Jurkat, Clone E6-1 (cell line): ENCODE measurements at places on chromosomes 4 and X.

GRCh38 chrX:12814420-12814819 lies 23.2 kb downstream of the PRPS2 start:
- DNase-seq: peak; percentile 54

DNA sequence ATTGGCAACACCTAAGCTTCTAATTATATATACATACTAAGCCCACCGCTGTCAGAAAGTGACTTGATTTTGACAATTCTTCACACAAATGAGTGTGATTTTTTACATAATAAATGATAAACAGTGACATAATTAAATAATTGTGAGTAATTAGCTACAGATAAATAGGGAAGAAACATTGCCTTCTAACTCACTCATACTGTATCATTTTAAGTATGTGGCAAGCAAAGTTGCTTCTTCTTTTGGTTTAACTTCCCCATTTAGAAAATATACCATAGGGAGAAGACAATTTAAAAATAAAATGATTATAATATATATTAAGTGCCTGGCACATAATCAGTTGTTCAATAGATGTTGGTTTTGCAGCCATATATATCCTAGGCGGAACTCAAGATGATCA lies 644.2 kb downstream of the FSTL5 start:
- no peak for DNase-seq

DNA sequence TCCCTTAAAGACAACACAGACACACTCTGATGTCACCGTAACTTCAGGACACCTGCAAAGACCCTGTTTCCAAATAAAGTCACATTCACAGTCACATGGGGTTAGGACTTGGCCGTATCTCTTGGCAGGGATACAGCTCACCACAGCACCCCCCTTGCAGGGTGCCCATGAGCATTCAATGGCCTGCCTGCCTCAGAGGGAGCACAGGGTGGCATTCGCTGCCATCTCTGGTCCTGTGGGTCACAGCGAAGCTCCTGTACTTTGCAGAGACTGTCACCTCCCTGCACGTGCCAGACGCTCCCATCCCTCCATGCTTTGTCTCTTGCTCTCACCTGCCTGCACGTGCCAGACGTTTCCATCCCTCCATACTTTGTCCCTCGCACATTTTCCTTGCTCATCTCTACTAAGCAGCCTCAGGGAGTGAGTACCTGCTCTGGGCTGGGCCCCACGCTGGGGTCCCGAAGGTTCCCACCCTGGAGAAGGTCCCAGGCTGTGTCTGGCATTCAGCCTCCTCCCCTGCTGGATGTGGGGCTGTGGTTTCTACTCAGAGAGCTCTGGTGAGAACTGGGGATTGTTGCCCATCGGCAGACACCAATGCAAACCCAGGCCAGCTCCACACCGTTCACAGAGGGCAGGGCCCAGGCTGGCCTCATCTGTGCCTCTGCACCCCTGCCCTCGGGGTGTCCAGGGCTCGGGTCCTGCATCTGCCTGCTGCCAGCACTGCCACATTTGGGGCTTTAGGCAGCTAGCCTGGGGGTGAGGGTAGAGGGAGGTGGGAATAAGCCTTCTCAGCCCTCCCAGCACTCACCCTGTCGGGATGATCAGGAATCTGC lies 15.8 kb downstream of the HTRA3 start:
- no peak for DNase-seq

DNA sequence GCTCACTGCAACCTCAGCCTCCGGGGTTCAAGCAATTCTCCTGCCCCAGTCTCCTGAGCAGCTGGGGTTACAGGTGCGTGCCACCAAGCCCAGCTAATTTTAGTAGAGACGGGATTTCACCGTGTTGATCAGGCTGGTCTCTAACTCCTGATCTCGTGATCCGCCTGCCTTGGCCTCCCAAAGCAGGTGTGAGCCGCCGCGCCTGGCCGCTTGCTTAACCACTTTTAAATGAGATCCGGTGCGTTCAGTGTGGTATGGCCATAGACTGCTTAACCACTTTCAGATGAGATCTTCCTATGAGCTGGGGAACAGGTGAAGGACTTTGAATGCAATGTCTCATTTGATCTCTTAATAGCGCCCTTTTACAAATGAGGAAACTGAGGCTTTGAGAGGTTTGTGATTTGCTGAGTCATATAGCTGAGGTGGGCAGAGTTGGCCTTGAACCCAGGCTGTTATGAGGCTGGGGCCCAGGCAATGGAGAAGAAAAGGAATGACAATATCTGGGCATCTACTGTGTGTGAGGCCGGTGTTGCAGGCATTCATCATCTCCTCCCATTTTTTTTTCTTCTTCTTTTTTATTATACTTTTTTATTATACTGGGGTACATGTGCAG lies 41.9 kb upstream of the NSG1 start:
- peak; percentile 76 for DNase-seq

GRCh38 chrX:1002611-1003010 lies 209.8 kb downstream of the CRLF2 start:
- DNase-seq: no peak

DNA sequence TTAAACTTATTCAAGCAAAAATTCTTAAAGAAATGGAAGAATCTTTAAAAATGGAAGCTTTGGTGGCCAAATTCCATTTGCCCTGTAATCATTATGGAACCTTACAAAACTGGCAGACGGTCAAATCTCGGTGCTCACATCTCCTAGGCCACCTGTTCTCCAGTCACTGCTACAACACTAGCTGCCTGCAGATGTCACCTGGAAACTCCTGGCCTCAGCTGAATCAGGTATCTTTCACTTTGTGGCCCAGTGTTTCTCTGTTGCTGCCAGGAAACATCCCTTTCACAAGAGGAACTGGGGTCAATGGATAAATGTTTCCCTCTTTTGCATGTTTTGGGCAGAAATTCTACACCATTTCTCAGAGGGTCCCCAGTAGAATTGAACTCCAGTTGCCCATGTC lies 4.2 kb upstream of the CXCL3 start:
- no peak for DNase-seq

- DNase-seq: no peak
These were observed 41.5 kb downstream of the ENOX2 start for GRCh38 chrX:130861462-130861861.

GRCh38 chrX:14398725-14399124 lies 130.6 kb upstream of the GLRA2 start:
- no peak for DNase-seq

- DNase-seq: no peak
These were observed 84.4 kb upstream of the PHOX2B start for GRCh38 chr4:41832961-41833360.

- no peak for DNase-seq
These were observed 1.7 kb upstream of the WDR1 start for GRCh38 chr4:10118048-10119004.

DNA sequence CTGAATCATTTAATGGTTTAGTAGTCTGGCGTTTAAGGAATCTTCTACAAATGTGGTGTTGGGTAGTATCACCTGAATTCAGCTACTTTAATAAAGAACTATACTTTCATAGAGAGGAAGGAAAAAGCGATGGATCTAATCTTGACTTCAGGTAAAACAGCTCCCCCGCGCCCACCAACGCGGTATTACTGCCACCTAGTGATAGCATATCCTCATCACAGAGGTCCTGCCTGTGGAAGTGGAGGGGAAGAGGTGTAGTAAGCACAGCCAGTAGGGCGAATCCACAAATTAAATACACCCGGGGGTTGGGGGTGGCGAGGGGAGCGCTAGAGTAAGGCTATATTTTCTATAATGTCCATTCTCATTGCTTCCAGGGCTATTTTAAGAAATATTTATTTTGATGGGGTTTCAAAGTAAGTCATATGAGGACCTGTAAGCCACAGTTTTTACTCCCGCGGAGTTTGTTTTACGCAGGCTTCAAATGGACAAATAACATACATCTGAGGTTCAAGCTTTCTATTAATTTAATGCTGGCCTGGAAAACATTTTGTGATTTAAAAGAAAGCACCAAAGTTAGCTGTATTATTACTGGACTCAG lies 8.3 kb upstream of the DAPP1 start:
- peak; percentile 45 for DNase-seq

- DNase-seq: no peak
These were observed 150.0 kb downstream of the CBR4 start for GRCh38 chr4:168859888-168860694.

DNA sequence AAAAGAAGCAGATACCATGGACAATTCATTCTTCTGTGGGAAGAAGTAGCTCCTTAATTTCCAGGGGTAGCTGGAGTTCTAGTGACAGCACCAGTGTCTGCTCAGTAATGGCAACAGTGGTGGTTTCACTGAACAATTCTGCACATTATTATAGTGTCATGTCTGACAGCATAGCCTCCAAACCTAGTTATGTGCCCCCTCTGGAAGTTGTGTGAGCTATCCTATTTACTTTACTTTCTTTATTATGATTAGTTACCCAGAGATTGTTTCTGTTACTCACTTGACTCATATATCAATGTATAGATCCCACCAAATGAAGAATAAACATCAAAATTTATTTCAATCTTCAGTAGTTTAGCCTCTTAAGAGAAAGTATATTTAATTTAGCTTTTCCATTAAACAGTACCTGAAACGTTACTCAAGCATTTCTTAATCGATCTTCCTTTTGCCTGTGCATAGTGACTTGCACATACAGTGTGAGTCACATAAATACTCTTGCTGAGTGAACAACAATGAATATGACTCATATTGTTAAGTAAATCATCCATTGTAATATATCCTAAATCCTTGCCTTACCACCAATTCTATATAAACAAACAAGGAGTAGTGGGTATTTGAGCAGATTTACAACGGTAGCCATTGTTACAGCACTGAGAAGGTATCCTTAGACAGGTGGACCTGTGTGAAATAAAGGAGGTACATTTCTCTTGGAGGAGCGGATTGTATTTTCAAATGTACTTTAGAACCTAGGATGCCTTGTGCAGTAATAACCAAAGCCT lies 534.7 kb downstream of the ANKRD50 start:
- no peak for DNase-seq

- no peak for DNase-seq
These were observed 30.8 kb upstream of the DCX start for GRCh38 chrX:111442791-111443190.

GRCh38 chrX:44330227-44330626 lies 13.2 kb downstream of the EFHC2 start:
- DNase-seq: peak; percentile 75

DNA sequence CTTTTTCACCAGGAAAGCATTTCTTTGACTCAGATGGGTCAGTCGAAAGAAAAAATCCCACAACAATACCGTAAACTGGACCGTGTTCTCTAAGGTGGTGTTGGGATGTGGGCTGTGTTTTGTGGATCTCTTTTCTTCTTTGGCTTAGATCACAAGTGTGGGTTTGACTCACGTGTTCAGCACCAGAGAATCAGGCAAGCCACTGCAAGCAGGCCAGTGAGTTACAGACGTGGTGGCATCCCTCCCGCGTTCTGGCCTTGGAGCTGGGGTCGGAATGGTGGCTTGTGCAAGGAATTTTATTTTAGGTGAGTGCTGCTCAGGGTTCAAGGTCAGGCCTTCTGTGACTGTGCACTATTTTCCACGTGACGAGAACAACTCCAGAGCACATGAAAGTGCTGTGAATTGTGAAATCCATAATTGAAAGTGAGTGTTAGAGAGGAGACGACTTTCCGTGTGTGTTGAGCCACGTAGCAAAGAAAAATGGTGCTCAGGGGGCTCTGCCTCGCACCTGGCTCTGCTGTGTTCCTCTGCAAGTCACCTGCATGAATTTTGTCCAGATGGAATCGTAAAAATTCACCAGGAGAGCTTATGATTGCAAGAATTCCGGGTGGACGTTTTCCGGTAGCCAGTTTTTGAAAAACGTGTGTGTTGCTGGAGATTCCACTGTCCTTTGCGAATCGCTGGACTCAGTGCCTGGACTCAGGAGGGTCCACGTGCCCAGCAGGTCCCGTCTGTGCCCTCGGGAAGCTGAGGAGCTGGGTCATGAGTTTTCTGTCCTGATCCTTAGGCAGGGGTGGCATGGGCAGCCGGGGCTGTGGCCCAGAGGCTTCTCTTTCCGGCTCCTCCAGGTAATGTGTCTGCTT lies 33.6 kb upstream of the HGFAC start:
- no peak for DNase-seq

- no peak for DNase-seq
These were observed 353.2 kb downstream of the PDHA2 start for GRCh38 chr4:96193061-96193460.

GRCh38 chr4:137545461-137545861 lies 13.2 kb upstream of the PCDH18 start:
- DNase-seq: no peak
